ENCODE measurements at places on chromosomes 3 and 15.

GRCh38 chr3:128253150-128253549 is 99.9 kb downstream of the EEFSEC start:
- DNase-seq: no peak

DNA sequence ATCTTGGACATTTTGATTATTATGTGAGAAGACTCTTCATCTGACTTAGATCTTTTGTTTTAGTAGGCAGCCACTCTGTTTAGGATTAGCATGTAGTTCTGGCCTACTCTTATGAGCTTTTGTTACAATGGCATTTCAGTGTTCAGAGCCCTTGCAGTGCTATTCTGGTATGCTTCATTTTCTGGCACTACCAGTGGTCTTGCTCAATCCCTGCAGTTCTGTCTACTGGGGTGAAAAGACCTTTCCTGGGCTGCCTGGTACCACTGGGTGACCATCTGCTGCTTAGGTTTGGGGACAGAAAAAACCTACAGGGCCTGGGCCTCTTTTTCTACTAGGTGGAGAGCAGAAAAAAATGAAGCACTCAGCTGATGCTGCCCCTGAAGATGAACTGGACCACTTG is 42.5 kb downstream of the IL16 start:
- DNase-seq: no peak

GRCh38 chr3:173003471-173003870 is 137.6 kb downstream of the SPATA16 start:
- DNase-seq: no peak

DNA sequence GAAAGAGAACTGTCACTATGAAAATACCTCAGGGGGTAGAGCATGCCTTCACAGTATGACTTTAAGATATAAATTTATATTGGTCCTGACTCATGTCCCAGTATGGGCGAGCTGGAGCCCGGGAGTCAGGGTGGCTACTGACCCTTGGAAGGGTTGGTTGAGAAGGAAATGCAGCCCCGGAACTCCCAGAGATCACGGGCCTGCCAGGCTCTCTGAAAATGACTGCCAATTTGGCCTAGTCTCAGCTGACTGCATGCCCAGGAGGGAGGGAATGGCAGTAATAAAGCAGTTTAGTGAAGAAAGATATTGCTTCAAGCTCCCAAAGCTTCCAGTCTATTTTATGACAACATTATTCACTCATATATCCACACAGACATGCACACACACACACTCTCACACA is 299.0 kb downstream of the NR2F2 start:
- no peak for DNase-seq

- no peak for DNase-seq
These were observed 21.8 kb downstream of the SLC12A8 start for GRCh38 chr3:125190786-125191185.

DNA sequence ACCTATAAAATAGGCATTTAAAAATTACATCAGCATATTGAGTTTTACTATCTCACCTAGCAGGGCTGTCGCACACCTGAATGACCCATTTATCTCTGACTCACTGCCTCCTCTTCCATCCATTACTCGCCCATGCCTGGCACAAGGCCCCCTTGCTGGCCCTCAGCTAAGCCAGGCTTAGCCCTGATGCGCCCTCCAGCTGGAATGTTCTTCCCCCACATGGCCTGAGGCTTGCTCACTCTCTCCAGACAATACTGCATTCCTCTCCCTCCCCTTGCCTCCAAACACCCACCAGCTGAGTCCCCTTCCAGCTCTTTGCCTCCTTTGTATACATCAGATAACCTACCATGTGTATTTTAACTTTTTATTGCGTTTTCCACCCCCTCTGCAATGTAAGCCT is 7.2 kb downstream of the SH3BP5 start:
- DNase-seq: no peak

DNA sequence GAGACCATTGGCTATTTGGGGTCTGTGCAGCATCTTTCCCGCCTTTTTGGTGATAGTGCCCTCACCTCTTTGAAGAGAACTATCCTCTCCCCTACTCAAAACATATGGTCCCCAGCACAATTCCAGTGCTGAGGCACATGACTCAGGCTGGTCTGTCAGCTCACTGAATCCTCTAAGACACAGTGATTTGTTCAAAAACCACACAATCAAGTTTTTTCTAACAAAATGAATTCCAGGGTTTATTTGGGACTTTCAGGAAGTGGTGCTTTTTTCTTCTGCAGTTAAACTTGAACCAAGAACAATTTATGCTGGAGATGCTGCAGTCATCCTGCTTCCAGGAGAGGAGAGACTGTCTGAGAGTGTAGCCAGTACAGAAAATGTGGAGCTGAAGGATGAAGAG is 142.5 kb upstream of the LMCD1 start:
- no peak for DNase-seq

- DNase-seq: no peak
These were observed 328.4 kb upstream of the UMPS start for GRCh38 chr3:124401843-124402242.

DNA sequence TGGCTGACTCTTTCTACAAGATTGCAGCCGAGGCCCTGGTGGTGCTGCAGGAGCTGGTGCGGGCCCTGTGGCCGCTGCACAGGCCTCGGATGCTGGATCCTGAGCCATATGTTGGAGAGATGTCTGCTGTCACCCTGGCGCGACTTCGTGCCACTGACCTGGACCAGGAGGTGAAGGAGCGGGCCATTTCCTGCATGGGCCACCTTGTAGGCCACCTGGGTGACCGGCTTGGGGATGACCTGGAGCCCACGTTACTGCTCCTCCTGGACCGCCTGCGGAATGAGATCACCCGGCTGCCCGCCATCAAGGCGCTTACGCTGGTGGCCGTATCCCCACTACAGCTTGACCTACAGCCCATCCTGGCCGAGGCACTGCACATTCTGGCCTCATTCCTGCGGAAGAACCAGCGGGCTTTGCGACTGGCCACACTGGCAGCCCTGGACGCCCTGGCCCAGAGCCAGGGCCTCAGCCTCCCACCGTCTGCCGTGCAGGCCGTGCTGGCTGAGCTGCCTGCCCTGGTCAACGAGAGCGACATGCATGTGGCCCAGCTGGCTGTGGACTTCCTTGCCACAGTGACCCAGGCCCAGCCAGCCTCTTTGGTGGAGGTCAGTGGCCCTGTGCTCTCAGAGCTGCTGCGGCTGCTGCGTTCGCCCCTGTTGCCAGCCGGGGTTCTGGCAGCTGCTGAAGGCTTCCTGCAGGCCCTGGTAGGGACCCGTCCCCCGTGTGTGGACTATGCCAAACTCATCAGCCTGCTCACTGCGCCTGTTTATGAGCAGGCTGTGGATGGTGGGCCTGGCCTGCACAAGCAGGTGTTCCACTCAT is 20.3 kb downstream of the CAND2 start:
- no peak for DNase-seq

GRCh38 chr3:33152363-33153360 is 38.8 kb downstream of the CRTAP start:
- peak; percentile 75 for DNase-seq

DNA sequence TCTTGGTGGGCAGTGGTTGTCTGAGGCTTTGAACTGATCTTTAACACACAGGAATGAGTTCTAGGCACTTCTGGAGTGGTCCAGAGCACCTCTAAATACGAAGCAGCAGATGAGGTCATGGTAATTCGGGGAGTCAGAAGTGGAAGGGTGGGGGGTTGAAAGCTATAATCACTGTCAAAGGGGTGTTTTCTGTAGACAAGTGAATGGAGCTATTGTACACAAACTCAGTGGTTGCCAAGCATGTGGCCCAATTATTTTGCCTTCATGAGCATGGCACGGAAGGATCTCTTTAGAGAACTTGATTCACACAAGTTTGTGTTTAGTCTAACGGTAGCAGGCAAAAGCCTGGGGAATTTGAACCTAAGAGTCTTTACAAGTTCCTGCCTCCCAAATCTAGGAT is 6.3 kb downstream of the FRMD5 start:
- no peak for DNase-seq

GRCh38 chr3:136245691-136246090 is 4.4 kb upstream of the PCCB start:
- DNase-seq: no peak

DNA sequence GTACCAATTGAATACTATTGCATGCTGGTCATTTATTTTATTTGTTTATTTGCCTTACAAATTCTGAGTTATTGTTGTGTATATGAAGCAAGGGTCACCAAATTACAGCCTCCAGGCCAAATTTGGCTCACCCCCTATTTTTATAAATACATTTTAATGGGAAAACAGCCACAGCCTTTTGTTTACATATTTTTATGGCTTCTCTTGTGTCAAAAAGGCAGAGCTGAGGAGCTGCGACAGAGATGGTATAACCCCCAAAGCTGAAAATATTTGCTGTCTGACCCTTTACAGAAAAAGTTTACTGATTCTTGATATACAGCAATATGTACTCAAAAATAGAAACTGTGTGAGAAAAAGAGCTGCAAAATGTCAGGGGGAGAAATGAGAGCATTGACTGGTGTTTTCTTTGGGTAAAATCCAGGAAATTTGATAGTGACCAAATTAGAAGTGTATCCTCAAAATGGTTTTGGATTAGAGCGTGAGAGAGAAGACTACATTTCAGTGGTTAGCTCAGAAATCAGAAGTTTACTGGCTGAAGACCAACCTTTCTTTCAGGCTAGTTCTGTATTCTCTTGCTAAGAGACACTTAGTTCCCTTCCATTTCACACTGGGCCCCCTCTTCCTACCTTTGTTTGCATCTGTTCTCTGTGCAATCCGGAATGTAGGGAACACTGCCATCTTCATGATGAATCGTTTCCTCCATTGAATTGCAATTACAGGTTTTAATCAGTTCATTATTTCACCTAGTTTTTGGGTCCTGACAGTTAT is 757.8 kb downstream of the AGBL1 start:
- DNase-seq: no peak

GRCh38 chr3:46564190-46565021 is 1.7 kb downstream of the LRRC2 start:
- no peak for DNase-seq

DNA sequence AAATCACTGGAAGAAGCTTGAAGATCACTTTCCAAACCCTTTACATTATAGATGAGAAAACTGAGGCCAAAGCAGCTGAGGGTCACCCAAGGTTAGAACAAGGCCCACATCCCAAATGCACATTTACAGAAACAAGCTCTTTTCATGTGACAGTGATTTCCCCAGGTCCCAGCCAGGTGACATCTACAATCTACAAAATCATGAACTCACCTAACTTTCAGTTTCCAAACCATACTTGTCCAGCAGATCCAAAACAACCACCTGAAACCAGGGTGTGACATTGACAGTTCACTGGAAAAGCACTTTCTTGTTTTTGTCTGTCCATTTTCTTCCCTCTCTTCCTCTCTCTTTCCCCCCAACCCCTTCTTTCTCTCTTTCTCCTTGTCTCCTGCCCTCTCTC is 132.2 kb upstream of the PRICKLE2 start:
- DNase-seq: no peak

- DNase-seq: no peak
These were observed 383.7 kb downstream of the MFSD1 start for GRCh38 chr3:159185443-159186050.

- no peak for DNase-seq
These were observed 265.1 kb downstream of the NFKBIZ start for GRCh38 chr3:102114264-102114979.

DNA sequence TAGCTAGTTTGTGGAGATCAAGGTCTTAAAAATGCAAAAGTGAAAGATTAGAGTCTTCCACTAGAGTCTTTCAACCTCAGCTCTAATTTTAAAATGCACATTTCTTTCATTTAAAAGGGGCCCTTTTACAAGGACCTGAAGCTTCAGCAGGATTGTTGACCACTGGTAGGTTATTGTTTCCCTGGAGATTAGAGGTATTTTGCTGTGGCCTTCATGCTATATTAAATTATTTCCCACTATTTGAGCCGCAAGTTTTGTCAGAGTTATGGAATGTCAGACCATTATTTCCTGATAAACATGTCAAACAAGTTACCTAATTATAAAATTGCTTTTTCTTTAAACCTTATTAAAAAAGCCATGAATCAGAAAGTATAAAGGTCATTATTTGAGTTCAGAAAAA is 103.1 kb upstream of the CCNL1 start:
- DNase-seq: no peak

DNA sequence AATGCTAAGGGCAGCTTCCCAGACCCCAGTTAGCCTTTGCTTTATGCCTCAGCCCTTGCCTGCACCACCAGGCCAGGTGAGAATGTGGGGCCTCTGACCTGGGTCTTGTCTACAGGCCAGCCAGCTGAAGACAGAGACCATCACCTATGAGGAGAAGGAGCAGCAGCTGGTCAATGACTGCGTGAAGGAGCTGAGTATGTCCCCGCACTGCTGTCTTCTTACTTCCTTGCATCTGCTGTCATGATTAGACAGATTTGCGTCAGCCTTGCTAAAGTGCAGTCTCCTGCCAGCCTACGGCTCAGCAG is 74.6 kb downstream of the CCK start:
- DNase-seq: no peak
